ENCODE measurements at places on chromosomes 2 and 18. TPM values are rescaled to one million over a fixed set of nuclear protein-coding genes. Genes with fewer than 3 reads are reported as not detected.

Gene ZSWIM2
- total RNA-seq, result not detected

Gene SPHKAP
- total RNA-seq, result 0.14 TPM

Gene LRRTM1
- total RNA-seq, result 3.3 TPM

Gene MOCOS
- 1.4 TPM for total RNA-seq

Gene ALK
- 0.46 TPM for total RNA-seq

GRCh38 chr2:70886541-70886987 is 49.1 kb upstream of the ATP6V1B1 start:
- peaks cover 100% of the 10 kb centered on the region for H3K27me3 ChIP-seq
- H3K4me1 ChIP-seq, result no peaks in the 10 kb centered on the region
- H3K36me3 ChIP-seq, result no peaks in the 10 kb centered on the region
- no peak overlapping the region for H3K27ac ChIP-seq
- DNase-seq, result peak; percentile 56

Gene GAREM1
- total RNA-seq, result 11.1 TPM

Gene SFTPB
- total RNA-seq, result not detected

Gene PARD6G
- total RNA-seq, result 15.4 TPM

DNA sequence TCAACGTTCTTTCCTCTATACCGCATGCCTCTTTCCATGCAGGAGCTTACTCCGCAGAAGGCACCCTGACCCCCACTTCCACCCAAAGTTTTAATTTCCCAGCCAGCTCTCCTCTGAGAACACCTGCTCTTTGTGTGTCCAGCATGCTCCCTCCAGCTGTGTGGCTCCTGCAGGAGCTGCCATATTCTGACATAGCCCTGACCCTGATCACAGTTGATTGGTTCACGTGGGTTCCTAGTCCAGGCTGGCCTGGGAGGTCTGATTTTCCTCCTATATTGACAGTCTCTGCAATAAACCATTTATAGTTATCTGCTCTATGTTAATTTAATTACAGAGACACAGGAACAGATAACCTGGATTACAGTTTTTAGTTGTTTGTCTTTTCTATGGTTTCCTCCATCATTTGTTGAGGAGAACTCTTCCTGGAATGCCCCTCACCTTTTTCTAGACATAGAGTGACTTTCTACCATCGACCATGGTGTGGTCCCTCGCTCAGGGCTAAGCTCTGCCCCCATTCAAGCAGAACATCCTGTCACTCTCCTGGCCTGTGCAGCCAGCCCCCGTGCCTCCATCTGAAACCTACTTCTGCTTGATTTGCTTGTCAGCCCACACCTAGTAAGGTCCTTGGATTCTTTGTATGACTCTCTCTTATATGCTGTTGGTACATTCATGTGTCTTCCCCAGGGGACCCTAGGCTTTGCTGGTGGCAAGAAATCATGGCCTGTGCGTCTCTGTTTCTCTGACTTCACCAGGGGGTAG is 231.5 kb downstream of the LPIN1 start:
- DNase-seq, result no peak
- no peaks in the 10 kb centered on the region for H3K36me3 ChIP-seq
- H3K4me3 ChIP-seq, result no peak overlapping the region
- H3K27me3 ChIP-seq, result no peaks in the 10 kb centered on the region
- no peak overlapping the region for H3K27ac ChIP-seq

Gene PLEK
- total RNA-seq, result not detected

DNA sequence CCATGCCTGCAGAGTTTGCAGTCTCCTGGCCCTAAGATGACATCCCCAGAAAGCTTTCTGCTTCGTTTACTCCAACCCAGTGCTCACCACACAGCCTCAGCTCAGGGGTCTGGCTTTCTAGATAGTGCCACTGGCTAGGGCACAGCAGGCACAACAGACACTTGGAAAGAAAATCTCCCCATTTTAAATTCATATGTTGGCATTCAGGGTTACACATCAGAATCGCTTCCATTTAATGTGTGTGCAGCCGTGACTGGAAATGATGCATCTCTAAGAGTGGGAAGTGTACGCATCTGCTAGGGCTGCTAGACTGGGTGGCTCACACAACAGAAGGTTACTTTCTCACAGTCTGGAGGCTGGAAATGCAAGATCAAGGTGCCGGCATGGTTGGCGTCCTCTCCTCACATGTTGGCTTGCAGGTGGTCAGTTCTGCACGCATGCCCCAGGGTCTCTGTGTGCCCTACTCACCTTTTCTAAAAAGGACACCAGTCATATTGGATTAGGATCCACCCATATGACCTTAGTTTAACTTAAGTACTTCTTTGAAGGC is 329.4 kb upstream of the RAB12 start:
- H3K27ac ChIP-seq, result no peak overlapping the region
- no peaks in the 10 kb centered on the region for H3K4me1 ChIP-seq
- H3K4me3 ChIP-seq, result no peak overlapping the region
- no peak for DNase-seq
- no peaks in the 10 kb centered on the region for H3K27me3 ChIP-seq

GRCh38 chr2:227033471-227034148 is 130.4 kb downstream of the COL4A4 start:
- peak; percentile 95 for DNase-seq
- no peak overlapping the region for H3K27ac ChIP-seq
- H3K27me3 ChIP-seq, result no peaks in the 10 kb centered on the region
- no peaks in the 10 kb centered on the region for H3K4me1 ChIP-seq
- no peaks in the 10 kb centered on the region for H3K36me3 ChIP-seq

DNA sequence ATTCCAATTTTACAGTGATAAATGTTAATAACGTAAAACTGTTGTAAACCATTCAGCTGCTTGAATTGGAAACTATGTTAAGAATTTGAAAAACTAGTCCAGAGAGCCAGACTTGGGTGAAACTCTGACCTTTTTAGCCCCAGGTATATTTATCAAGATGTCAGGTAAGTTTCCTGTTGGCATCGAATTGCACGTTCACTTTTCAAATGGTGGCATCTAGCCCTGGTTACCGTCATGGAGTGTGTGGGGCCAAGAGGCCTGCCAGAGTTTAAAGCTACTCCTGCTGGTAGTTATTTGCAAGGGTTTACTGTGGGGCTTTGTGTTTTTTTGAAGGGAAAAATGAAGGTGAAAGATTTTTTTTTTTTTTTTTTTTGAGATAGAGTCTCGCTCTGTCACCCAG is 109.9 kb downstream of the WDSUB1 start:
- no peak overlapping the region for H3K27ac ChIP-seq
- peaks cover 87% of the 10 kb centered on the region for H3K36me3 ChIP-seq
- H3K27me3 ChIP-seq, result no peaks in the 10 kb centered on the region
- no peak overlapping the region for H3K4me3 ChIP-seq
- no peaks in the 10 kb centered on the region for H3K4me1 ChIP-seq

All from endodermal cell (in vitro differentiated cells).